ENCODE measurements at places on chromosomes 1 and 21.
A peak's percentile ranks its signal among the peaks of the same experiment; 100 is the strongest.

- DNase-seq = no peak
Measured at GRCh38 chr1:201119206-201120197, 7.3 kb upstream of the CACNA1S start.

DNA sequence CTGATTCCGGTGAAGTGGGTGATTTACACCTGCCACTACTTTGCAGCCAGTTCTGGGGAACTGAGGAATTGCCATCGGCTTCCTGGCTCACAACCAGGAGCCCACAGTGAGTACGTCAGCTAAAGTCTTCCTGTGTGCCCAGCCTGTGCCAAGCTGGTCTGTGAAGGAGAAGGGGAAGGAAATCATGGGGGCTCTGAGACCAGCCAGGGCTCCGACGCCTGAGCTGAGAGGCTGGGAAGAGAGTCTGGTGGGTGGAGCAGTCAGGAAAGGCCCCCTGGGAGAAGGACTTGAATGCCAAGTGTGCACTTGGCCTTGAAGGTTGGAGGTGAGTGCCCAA, 1.2 kb downstream of the LURAP1 start:
- no peak for DNase-seq

GRCh38 chr21:25871566-25871965, 136.8 kb downstream of the GABPA start:
- no peak for DNase-seq

GRCh38 chr1:109984190-109984455, 442 bp upstream of the AHCYL1 start:
- DNase-seq = no peak

DNA sequence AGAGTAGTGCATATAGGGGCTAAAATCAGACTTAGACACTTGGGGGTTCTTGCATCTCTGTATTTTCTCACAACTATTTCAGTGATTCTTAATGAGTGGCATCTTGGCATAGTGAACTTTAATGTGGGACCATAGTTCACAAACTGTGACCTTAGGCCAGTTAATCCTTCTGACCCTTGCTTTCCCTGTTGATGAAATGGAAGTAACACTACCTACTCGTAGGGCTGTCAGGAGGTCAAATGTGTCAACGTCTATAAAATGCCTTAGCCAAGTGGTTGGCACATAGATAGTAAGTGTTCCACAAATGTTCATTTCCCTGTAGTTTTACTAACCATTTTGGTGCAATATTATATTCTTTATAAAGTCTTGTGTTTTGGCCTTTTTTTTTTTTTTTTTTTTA, 49.4 kb downstream of the DYRK1A start:
- no peak for DNase-seq

GRCh38 chr1:159800177-159800930, 1.8 kb upstream of the FCRL6 start:
- DNase-seq = peak; percentile 10

GRCh38 chr1:177959811-177960515, 9.9 kb downstream of the SEC16B start:
- no peak for DNase-seq
